ENCODE measurements at places on chromosomes 1 and 21. TPM values are rescaled to one million over a fixed set of nuclear protein-coding genes. Genes with fewer than 3 reads are reported as not detected.

- no peak for DNase-seq
Observed at GRCh38 chr1:25148673-25149300, 83.5 kb downstream of the SYF2 start.

DNA sequence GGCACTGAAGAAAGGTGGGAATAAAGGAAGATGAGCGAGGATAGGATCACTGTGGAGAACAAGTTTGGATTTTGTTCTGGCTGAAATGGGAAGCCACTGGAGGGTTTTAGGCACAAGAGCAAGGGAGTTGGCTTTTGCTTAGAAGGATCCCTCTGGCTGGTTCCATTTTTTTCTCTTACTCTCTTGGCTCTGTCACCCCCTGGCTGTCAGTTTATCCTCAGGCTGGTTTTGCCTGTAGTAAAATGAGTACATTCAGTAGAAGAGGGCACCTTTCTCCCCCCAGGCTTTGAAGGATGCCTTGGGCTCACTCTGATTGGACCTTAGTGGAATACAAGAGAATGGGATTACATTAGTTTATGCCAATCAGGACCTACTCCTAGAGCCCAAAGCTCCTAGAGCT is 17.1 kb downstream of the CACHD1 start:
- no peak for DNase-seq

GRCh38 chr1:114008480-114008941 is 29.2 kb downstream of the OLFML3 start:
- peak; percentile 41 for DNase-seq

- DNase-seq: no peak
Observed at GRCh38 chr1:180946541-180947498, 34.1 kb downstream of the KIAA1614 start.

GRCh38 chr1:205210756-205211168 is 740 bp downstream of the DSTYK start:
- DNase-seq: no peak

DNA sequence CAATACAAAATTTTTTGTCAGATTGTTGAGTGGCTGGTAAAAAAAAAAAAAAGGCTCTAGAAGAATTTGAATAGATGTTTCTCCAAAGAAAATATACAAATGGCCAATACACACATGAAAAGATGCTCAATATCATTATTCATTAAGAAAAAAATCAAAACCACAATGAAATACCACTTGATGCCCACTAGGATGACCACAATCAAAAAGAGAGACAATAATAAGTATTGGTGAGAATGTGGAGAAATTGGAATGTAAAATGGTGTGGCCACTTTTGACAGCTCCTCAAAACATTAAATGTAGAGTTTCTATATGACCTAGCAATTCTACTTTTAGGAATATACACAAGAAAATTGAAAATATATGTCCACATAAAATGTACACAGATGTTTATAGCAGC is 100.0 kb downstream of the CLEC20A start:
- DNase-seq: no peak

DNA sequence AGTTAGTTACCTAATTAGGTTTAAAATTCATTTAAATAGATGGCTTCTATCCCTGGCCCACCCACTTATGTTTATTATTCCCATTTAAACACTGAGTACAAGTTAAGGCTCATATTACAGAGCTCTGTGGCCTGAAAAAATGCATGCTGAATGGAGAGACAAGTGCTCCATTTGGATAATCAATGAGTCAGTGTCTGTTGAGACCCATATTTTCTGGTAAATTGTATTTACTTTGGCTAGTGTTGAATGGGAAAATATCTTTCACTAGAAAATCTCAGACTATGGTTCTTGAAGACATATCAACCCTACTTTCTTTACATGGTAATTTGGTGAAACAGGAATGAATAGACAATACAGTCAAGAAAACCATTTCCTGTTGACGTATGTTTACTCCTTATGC is 356.0 kb downstream of the S1PR1 start:
- peak; percentile 85 for DNase-seq

- no peak for DNase-seq
Observed at GRCh38 chr1:236720206-236720605, 33.9 kb downstream of the ACTN2 start.

GRCh38 chr1:26278724-26279455 is 996 bp upstream of the SH3BGRL3 start:
- DNase-seq: peak; percentile 55

DNA sequence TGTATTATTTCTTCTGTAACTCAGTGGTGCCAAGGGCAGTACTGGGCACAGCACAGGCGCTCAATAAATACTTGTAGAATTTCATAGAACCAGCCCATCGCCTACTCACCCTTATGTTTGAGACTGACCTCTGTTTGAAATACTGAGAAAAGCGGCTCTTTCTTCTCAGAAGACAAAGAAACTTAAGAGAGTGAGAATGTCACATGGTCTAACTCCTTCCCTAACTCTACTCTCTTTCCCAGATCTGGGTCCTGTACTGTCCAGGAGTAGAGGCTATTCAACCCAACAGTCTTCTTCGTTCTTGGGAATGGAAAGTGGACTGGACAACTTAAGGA is 4.2 kb downstream of the IGSF8 start:
- no peak for DNase-seq

DNA sequence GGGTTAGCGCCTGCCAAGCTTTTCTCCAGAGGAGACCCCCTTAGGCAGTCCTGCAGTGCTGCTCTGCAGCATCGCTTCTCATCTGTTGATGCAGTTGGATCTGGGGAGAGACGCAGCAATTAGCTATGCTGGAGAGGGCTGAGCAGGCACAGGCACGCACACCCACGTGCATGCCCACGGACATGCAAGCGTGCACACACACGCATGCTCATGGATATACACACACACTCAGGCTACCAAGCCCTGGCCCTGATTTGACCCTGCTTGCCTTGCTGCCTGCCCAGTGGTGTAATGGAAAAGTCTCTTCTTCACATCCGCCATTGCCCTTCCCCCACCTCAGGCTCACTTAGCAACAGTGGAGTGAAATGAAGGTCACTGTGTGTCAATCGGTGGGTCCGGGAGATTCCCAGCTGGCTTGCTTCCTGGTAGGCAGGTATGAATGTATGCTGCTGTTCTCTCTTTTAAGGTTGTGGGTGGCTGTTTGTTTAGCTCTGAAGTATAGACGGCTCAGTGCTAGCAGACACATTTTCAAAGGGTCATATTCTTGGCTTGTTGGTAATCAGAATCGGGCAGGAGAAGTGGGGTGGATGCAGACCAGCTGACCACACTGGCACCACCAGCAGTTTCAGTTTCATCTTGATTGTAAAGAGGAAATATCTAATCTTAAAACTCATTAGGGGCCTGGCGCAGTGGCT is 9.5 kb downstream of the ATP1B1 start:
- peak; percentile 57 for DNase-seq

GRCh38 chr1:179883745-179884138 is 1.7 kb downstream of the TOR1AIP1 start:
- DNase-seq: peak; percentile 63

DNA sequence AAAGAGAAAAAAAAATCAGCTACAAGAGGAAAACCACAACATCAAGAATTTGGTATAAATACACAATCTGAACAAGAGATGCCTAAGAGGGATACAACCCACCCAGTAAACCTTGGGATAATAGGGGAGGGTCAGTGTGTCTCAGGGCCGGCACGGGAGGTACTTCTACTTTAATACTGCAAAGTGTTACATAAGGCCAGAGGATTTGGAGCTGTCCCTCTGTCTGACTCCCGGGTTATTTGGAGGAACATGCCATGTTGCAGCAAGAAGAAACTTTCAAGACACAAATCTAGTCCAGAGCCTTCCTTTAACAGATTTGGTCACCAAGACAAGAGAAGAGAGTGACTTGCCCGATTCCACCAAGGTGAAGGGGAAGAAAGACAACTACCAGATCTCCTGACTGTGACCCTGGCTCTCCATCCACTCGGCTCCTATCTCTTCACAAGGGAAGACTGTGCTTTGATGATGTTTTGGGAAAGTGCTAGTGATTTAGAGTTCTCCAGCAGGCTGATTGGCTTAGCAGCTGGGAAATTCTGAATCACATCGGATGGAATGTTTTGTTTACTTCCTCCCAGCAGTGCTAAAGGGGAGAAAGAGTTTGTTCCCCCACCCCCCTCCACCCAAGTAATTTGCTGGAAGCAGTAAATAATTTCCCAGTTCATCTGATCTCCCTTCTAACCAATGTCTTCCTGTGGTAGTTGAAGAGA is 29.3 kb downstream of the SGIP1 start:
- DNase-seq: peak; percentile 90

- no peak for DNase-seq
Observed at GRCh38 chr1:151492120-151492519, 19.1 kb upstream of the CGN start.

DNA sequence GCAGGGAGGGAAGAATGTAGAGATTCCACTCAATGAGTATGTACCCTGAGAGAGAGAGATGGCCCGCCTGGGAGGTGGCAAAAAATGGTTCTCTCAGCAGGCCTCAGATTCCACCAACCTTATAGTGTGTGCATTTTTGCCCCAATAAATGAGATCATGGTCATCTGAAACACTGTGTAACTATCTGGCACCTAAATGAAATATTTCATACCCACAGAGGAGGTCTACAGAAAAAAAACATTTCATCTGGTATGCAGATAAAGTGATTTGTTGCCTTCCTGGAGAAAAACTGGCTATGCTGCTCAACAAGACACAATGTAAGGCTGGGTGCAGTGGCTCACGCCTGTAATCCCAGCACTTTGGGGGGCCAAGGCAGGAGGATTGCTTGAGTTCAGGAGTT is 4.9 kb downstream of the TMCO2 start:
- DNase-seq: peak; percentile 54

GRCh38 chr21:28402616-28402989 is 590.1 kb downstream of the LTN1 start:
- no peak for DNase-seq

GRCh38 chr21:41304068-41304720 is 12.4 kb upstream of the FAM3B start:
- DNase-seq: no peak

- peak; percentile 90 for DNase-seq
Observed at GRCh38 chr1:153533689-153534201, 2.0 kb downstream of the S100A6 start.

DNA sequence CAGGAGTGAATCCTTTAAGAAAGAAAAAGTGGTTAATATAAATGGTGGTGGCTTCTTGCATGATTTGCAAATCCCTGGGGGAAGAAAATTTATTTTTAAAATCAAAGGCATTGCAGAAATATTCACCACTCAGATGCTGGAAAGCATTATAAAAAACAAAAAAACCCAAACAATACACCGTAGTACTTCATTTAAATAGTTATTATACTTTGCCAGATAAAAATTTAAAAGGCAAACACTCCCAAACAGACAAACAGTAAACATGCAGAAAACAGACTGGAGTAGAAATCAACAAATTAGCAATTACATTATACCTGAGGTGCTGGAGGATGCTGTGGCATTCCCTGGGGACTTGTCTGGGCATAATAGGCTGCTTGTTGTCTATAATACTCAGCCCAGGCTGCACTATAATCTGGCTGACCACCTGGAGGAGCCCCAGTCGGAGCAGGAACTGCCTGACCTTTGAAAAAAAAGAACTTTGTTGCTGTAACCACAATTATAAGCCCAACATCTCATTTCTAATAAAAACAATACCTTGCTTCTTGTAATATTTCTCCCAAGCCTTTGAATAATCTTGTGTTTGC is 29.9 kb downstream of the FUBP1 start:
- DNase-seq: peak; percentile 17

- no peak for DNase-seq
Observed at GRCh38 chr1:147750618-147751217, 9.7 kb downstream of the GJA5 start.

GRCh38 chr1:222889440-222889839 is 74.6 kb downstream of the DISP1 start:
- DNase-seq: no peak

GRCh38 chr1:171596705-171597104 is 25.3 kb upstream of the MYOCOS start:
- no peak for DNase-seq

DNA sequence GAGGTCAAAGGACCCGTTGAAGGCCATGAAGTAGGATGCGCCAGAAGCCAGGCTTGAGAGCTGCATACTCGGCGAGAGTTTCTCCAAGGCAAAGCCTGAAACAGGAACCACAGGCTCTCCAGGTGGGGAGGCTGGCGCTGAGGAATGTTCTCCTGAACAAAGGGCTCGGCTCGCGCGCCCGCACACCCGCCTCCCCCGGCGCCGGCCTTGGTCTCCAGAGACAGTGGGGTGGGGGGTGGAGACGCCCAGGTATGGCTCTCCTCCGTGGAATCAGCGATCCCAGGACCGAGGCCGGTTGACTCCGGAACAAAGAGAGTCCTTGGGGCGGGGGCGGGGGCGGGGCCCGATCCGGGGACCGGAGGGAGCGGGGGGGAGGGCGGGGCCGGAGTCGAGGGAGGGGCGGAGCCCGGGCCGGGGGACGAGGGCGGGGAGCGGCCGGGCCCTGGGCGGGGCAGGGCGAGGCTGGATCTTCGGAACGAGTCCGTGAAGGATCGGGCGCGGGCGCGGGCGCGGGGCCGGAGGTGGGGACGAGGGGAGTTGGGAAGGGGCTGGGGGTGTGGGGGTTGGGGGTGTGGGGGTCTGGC is 85.0 kb downstream of the NKAIN1 start:
- DNase-seq: peak; percentile 41

DNA sequence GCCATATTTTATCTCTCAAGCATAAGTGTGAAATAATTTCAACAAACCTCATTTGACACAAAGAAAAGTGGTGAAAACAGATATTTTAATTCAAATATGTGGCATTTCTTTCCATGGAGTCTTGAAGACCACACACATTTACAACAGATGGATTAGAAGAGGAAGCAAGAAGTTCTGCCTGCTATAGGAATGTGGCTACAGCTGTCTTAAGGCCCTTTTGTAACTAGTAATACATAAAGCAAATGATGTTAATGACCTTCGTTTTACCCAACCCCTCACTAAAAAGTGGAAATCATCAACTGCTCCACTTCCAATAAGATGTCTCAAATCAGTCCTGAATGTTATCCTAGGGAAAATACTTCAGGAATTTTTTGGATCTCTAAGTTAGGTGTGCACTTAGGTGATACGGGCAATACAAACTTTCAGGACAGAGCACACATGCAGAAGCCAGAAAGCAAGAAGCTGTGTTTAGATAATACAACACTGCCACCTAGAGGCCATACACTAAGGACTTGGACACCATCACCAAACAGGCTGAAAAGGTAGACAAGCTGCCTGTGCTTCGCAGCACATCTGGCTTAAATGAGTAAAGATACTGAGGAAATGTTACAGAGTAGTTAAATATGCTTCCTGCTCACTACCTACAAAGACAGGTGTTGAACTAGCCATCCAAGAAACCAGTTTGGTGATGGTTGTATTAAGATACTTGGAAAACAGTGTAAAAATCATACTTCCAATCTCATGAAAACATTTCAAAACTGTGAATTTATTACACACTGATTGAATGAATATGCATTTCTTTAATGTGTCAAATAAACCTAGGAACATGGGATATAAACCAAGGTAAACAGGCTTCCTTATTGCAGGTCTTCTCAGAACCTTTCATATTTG is 24.4 kb downstream of the RRAGC start:
- DNase-seq: peak; percentile 67

KRTAP22-1 gene
- not detected for total RNA-seq

GBP6 gene
- not detected for total RNA-seq

CELA2A gene
- total RNA-seq: not detected

AQP10 gene
- not detected for total RNA-seq

RGSL1 gene
- total RNA-seq: not detected

LDLRAD1 gene
- not detected for total RNA-seq

HIPK1 gene
- total RNA-seq: 55.4 TPM

OR2T11 gene
- not detected for total RNA-seq

DCST1 gene
- total RNA-seq: not detected

BNIPL gene
- 0.29 TPM for total RNA-seq

Measured in astrocyte (in vitro differentiated cells and primary cell).